ENCODE measurements at places on chromosomes 1 and 21. TPM values are rescaled to one million over a fixed set of nuclear protein-coding genes. Genes with fewer than 3 reads are reported as not detected.

The EDN2 gene
- total RNA-seq = 0.27 TPM

The MORN1 gene
- 5.3 TPM for total RNA-seq

The SPRR1A gene
- total RNA-seq = not detected

The KRTAP10-6 gene
- total RNA-seq = not detected

The SLAMF6 gene
- 0.59 TPM for total RNA-seq

The ADAM15 gene
- 84.2 TPM for total RNA-seq
